ENCODE measurements at places on chromosomes 7 and 10. TPM values are rescaled to one million over a fixed set of nuclear protein-coding genes. Genes with fewer than 3 reads are reported as not detected.

The SPDYE9 gene
- not detected for total RNA-seq

The OR2A14 gene
- not detected for total RNA-seq

DNA sequence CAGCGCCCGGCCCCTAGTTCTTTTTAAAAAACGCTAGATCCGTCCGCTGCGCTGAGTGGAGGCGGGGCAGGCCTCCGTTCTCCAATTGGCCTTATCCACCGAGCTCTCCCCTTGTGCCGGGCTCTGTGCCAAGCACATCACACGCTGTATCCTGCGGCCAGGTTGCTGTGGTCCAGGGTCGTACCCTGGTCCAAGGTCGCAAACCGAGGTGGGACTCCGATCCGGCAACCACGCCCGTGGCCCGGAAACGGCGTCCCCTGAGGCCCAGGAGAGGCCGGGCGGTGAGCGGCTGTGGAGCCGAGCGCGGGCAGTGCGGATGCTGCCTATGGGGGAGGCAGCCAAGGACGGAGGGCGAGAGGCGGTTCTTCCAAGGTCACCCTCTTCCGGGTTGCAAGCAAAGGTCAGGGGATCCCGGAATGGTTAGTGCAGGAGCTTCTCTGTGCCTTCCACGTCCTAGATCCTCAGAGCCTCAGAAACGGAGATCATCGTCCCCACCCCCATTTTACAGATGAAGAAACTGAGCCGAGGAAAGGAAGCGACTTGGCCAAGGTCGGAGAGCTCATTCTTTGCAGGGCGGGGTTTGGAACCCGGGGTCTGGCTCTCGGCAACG, 72.4 kb upstream of the LRRC4 start:
- peak; percentile 75 for DNase-seq

GRCh38 chr7:46165276-46165675, 244.2 kb upstream of the IGFBP3 start:
- no peak for DNase-seq

- peak; percentile 44 for DNase-seq
Measured at GRCh38 chr10:124736491-124737136, 7.6 kb downstream of the FAM53B start.

- DNase-seq, result no peak
Measured at GRCh38 chr7:90119178-90119971, 34.9 kb upstream of the STEAP1 start.

DNA sequence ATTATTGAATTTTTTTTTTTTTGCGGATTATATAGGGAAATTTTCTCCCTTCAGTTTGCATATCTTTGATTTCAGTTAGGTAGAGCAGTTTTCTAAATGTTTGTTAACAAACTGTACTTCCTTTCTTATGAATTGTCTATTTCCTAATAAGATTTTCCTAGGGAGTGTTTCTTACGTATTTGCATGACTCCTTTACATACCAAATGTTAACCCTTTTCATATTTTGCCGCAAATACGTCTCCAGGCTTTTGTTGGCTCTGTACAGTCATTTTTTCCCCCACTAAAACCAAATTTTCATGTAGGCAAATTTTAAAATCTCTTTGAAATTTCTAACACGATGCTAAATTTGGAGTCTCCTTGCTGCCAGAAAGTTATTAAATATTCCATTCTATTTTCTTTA, 1.9 kb upstream of the FRAT2 start:
- DNase-seq, result no peak

Data from natural killer cell treated with Interleukin-12 subunit alpha and Interleukin-12 subunit beta and Interleukin-15 and Interleukin-18, amount 100 ng/mL, for 72 hours (primary cell).